ENCODE measurements at places on chromosomes 13 and 19. TPM values are rescaled to one million over a fixed set of nuclear protein-coding genes. Genes with fewer than 3 reads are reported as not detected.

- DNase-seq = no peak
These were observed 3.3 kb downstream of the CSNK1G2 start for GRCh38 chr19:1944088-1944915.

GRCh38 chr19:33558856-33559255 is 37.3 kb upstream of the PEPD start:
- no peak for DNase-seq

DNA sequence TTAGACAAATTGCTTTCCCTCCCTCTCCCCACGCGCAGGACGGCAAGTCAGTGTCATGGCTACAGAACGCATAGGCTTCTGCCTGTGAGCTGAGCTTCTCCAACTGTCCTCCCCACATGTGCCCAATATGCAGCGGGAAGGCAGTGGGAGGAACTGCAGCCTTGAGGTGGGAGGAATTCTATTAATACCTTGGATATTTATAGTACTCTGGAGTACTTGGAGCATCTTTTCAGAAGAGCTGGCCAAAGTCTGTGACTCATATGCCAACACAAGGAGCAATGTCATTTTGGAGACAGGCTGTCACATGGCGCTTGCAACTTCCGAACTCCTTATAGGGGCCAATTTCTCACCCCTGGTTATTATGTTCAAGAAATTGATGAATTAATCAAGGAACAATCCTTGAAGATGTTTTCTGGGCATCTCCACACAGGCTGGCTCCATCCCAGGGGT is 245.0 kb upstream of the SERP2 start:
- no peak for DNase-seq

DNA sequence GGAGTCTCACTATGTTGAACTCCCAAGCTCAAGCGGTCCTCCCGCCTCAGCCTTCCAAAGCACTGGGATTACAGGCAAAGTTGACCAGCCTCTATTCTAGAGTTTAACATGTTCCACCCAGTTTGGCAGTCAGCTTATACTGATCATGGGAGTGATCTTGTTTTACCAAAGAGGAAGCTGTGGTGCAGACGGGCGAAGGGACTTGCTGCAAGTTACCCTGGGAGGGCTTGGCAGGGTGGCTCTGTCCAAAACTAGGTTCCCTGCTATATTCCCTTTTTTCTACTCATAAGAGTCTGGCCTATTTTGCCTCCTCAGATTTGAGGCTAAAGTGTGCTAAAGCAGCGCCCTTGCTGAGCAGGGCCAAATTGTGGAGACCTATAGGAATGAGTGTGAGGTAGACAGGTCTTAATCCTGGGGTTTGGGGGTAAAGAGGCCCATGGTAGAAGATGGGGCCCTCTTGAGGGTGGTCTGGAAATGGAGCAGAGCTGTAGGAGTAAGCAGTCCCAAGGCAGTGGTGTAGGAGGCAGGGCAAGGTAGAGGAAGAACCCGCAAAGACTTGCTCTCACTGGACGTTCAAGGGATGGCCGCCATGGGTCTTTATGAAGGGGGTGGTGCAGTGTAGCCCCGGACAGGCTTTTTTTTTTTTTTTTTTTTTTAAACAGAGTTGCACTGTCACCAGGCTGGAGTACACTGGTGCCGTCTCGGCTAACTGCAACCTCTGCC is 3.3 kb downstream of the RPS19 start:
- DNase-seq = no peak

Gene ZNF728
- polyA plus RNA-seq = 0.36 TPM

DNA sequence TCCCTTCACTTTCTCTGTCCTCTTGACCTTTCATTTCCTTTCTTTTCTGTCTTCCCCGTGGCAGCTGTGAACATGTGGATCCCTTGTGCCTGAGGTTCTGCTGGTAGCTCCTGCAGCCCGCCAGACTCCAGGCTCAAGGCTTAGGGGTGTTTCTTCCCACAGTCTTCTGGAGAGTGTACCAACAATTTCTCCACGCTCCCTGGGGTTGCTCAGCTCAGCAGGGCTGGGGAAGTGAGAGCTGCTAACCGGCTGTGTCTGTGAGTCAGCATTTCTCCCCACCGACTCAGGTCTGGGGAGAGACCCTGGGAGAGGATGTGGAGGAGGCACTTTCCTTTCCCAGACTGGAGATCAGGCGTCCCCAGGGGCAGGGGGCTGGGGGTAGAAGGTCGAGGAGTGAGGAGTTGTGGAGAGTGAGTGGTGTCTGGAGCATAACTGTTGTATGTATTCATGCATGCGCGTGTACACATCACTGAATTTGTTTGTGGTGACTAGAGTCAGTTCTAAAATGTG is 193.6 kb downstream of the KCNRG start:
- DNase-seq = no peak

DNA sequence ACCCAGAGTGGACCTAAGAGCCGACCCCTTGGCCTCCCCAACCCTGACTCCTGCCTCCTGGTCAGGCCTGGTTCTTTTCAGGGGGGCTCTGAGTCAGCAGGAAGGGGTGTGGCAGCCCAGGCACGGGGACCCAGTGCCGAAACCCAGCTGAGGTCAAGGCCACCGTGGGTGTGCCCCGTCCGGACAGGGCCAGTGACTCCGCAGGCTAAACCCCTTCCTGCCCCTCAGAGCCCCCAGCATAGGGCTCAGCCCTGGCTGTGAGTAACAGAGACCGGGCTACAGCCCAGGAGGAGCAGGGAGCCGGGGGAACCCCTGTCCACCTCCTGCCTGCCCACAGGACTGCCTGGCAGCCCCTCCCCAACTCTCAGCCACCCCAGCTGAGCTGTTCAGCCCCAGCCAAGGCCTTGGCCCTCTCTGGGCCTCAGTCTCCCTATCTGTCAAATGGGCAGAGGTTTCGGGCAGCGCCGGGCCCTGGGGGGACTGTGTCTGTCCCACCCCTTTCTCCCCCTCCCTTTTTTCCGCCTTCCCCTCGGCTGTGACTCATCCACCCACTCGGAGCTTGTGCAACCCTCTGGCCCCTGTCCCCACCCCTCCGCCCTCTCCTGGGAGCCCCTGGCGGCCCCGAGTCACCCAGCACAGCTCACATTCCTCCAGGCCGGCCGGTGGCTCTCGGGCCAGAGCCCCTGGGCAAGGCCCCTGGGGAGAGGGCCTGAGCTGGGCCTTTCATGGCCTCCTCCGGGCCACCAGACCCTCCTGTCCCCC is 8.6 kb downstream of the ZBTB7A start:
- DNase-seq = no peak

Gene PNMA8A
- 45.5 TPM for polyA plus RNA-seq

Gene SIGLEC10
- 1.7 TPM for polyA plus RNA-seq

Gene ATP4A
- polyA plus RNA-seq = not detected

Gene C19orf81
- polyA plus RNA-seq = 4.4 TPM

- DNase-seq = no peak
These were observed 2.2 kb upstream of the MCF2L start for GRCh38 chr13:112966776-112967175.

- no peak for DNase-seq
These were observed 26.7 kb downstream of the CAB39L start for GRCh38 chr13:49417161-49417560.

Gene WDR62
- 4.9 TPM for polyA plus RNA-seq

GRCh38 chr19:37699057-37699456 is 20.5 kb downstream of the ZNF607 start:
- DNase-seq = no peak

DNA sequence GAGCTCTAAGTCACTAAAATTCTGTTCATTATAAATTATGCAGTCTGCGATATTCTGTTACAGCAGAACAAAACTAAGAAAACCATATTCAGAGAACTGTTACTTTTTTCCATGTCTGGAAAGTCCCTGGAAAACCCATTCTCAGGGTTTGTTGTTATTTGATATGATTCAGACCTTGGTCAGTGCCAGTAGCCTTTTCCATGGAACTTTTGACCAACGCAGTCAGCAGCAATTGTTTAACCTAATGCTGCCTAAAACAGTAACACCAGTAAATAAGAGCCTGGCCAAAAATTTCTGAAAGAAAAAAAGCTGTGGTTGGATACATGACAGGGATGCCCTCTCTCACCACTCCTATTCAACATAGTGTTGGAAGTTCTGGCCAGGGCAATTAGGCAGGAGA is 402.7 kb downstream of the TBC1D4 start:
- DNase-seq = no peak

Gene CABP5
- not detected for polyA plus RNA-seq

Gene SYT5
- 0.41 TPM for polyA plus RNA-seq

DNA sequence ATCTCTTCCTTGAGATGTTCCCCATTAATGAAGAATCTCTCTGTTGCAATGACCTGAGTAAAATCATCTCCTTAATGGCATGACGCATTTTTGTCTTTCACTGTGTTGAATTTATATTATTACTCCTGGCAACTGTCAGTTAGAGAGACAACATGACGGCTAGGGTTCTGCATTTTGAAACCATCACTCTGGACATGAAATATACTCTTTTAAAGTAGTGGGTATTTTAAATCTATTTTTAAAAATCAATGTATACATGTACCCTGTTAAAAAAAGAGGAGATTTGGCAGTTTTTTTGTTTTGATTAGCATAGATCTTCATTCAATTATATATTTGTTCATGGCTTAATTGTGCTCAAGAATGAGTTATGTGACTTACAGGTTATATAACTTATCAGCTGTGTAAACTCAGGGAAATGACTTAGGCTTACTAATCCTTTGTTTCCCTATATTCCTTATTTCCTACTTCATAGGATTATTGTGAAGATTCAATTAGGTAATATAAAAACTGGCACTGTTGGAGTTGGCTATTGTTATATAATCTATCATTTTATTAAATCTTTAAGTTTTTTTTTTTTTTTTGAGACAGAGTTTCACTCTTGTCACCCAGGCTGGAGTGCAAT is 632.0 kb upstream of the SPRY2 start:
- no peak for DNase-seq

Gene SGCG
- polyA plus RNA-seq = 4.3 TPM

DNA sequence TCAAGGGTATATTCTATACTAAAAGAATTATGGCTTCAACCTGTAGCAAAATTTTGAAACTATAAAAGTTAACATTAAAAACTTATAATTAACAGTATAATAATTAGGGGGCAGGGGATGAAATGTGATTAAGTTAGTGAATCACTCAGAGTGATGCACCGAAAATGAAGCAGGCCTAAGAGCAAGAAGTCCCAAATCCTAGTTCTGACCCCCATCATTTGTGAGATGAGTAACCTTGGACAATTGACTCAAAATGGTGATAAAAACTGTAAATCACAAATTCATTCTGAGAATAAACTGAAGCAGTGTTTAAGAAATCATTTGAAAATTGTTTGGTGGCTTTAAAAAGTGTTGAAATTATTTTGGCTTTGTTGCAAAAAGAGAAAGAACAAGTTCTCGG is 56.8 kb downstream of the KLF12 start:
- no peak for DNase-seq

Gene ARRDC5
- polyA plus RNA-seq = not detected

Gene CDX2
- polyA plus RNA-seq = not detected

- no peak for DNase-seq
These were observed 838.8 kb downstream of the PCDH9 start for GRCh38 chr13:66391322-66391721.

DNA sequence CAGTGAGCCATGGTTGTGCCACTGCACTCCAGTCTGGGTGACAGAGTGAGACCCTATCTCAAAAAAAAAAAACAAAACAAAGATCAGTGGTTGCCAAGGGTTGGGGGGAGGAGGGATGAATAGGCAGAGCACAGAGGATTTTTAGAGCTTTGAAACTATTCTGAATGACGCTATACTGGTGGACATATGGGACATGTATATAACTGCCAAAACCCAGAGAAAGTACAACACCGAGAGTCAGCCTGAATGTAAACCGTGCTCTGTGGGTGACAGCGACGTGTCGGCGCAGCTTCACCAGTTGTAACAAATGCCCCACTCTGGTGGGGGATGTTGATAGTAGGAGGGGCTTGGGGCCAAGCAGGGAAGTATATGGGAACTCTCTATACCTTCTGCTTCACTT is 32.9 kb downstream of the ZIC5 start:
- DNase-seq = no peak

DNA sequence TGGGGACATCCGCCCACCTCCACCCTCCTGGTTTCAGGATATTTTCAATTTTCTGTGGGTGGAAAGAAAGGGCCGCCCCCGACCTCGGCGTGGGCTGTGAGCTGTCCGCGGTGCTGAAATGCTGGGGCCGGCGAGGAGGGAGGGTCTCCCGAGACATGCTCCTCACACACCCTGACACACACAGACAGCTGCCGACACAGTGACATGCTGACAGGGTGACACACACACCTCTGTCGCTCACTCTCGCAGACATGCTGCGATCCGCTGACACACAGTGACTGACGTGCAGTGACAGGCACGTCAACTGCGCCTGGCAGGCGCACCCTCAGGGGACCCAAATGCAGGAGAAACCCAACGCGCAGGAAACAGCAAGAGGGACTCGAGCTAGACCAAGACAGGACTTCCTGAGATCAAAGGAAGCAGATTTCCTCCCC is 25.1 kb upstream of the MEIS3 start:
- DNase-seq = no peak

Gene ARHGAP45
- 14.8 TPM for polyA plus RNA-seq

DNA sequence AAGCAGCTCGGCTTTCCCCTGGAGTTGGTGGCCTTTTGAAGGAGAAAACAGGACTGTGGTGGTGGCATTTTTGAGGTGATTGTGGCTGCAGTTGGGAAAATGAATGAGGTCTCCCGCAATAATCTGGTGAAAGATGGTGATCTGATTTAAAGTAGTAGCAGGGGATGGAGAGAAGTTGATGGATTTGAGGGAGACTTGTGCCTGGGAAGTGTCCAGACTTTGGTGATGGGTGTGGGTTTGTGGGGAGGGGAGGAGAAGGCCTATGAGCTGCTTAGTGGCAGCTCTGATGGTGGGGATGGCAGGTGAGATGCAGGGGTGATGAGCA is 4.0 kb upstream of the EPN1 start:
- DNase-seq = no peak

GRCh38 chr13:110331362-110331761 is 24.3 kb downstream of the COL4A2 start:
- DNase-seq = no peak

Gene DCT
- 0.17 TPM for polyA plus RNA-seq

Gene KLK4
- 0.06 TPM for polyA plus RNA-seq

DNA sequence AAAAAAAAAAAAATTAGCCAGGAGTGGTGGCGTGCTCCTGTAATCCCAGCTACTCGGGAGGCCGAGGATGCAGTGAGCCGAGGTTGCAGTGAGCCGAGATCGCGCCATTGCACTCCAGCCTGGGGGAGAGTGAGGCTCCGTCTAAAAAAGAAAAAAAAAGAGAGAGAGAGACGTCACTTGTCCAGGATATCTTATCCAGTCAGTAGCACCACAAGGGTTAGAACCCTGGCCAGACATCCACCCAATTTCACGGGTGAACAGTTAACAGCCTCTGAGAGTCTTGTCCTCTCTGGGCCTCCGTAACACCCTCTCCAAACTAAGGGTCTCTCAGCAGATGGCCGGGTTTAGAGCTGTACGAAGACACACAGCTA is 917 bp upstream of the CLPTM1 start:
- no peak for DNase-seq

Gene NCAN
- 0.98 TPM for polyA plus RNA-seq

GRCh38 chr13:40170982-40171381 is 495.5 kb downstream of the FOXO1 start:
- no peak for DNase-seq
